Naive thymus-derived CD4-positive, alpha-beta T cell (primary cell): ENCODE measurements at places on chromosomes 16 and 17.

- peak; percentile 82 for DNase-seq
Observed at GRCh38 chr17:7023576-7024401, 939 bp downstream of the BCL6B start.

- no peak for DNase-seq
Observed at GRCh38 chr17:39772987-39773934, 35.5 kb downstream of the GRB7 start.

GRCh38 chr16:10949424-10949970 lies 5.1 kb downstream of the CLEC16A start:
- peak; percentile 64 for DNase-seq

DNA sequence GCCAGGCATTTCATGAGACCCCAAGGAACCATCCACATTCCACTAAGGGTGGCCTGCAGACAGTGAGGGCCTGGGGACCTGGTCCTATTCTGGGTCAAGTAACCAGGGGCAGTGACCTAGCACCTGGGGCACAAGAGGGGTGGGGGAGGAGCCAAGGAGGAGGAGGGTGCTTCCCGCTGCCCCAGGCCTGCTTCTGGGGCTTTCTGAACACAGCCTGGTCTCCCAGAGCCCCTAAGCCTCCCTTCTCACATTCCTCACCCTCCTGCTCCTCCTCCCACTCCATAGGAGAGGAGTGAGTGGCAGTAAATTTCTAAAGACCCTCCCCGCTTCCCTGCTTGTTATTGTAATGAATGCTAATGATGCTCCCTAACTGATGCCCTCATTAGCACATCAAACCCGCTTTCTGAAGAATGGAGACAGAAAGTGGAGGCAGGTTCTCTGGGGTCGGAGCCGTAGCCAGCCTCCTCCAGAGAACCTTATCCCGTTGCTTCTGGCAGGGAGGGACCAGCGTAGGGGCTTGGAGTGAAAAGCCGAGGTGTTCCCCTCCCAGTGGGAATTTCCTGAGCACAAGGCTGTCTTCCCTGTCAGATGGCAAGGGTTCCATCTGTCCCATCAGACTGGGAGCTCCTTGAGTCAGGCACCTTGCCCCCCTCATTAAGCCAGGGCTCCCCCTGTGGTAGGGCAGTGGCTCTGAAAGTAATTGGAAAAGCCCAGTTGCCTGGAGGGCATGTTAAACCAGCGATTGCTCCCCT lies 3.7 kb upstream of the SRCIN1 start:
- no peak for DNase-seq

DNA sequence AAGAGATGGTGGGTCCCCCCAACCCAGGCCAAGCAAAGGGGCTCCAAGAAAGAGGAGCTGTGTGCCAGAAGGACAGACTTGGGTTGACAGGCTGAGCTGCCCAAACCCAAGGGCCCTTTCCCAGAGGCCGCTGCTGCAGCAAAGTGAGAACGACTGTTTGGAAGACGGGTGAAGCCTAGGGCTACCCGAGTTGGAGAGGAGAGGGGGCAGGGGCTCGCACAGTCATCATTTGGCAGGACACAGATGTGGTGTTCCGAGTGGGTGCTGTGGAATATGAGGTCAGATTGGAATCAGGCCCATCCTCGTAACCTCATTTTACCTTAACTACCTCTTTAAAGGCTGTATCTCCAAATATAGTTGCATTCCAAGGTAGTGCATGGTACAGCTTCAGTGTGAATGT lies 5.3 kb upstream of the MFAP4 start:
- DNase-seq = no peak

GRCh38 chr17:35554668-35555067 lies 6.0 kb downstream of the SLFN14 start:
- no peak for DNase-seq

- DNase-seq = no peak
Observed at GRCh38 chr16:67169642-67170167, 633 bp upstream of the NOL3 start.

DNA sequence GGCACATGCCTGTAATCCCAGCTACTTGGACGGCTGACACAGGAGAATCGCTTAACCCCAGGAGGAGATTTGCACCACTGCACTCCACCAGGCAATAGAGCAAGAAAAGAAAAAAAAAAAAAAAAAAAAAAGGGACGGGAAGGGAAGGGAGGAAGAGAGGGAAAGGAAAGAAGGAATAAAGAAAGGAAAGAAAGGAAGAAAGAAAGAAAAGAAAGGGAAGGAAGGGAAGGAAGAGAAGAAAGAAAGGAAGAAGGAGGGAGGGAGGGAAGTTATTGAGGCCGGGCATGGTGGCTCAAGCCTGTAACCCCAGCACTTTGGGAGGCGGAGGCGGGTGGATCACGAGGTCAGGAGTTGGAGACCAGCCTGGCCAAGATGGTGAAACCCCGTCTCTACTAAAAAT lies 50.4 kb upstream of the STAC2 start:
- no peak for DNase-seq

- no peak for DNase-seq
Observed at GRCh38 chr16:50967827-50968612, 183.1 kb downstream of the SALL1 start.

GRCh38 chr17:44556166-44556831 lies 985 bp upstream of the FZD2 start:
- no peak for DNase-seq

DNA sequence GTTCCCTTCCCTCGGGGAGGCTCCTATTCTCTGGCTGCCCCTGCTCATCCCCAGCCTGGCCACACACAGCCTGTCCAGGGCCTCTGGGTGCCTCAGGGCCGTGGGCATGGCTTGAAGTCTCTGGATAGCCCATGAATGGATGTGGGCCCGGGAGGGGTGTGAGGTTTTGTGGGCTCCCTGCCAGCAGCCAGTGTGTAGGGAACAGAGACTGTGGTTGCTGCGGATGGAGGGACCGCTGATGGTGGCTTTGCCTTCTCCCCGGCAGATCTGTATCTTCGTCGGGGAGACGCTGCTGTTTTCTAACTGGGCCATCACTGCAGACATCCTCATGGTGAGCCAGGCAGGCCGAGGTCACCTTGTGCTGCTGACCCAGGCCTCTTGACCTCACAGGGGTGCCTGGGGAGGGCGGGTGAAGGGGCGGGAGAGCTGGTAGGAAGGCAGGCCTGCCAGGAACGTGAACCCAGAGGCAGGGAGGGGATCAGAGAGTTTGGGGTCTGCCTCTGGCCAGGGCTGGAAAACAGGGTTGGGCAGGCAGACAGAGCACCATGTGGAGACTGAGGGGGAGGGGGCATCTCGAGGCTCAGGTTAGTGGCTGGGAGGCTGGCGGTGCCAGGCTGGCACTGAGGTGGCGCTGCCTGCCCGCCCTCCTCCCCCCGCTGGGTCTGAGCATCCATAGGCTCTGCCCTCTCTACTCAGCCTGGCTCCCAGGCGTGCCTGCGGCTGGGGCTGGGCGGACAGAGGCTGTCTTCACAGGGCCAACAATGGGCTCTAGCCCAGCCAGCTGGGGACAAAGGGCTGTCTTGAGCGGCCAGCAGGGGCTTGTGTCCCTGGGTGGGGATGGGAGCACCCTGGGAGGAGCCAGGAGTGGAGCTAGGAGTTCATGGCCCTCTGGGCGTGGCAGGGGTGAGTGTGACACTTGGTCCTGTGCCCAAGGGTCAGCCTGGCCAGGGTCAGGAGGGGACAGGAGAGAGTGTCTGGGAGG lies 21.4 kb downstream of the MYBBP1A start:
- no peak for DNase-seq

DNA sequence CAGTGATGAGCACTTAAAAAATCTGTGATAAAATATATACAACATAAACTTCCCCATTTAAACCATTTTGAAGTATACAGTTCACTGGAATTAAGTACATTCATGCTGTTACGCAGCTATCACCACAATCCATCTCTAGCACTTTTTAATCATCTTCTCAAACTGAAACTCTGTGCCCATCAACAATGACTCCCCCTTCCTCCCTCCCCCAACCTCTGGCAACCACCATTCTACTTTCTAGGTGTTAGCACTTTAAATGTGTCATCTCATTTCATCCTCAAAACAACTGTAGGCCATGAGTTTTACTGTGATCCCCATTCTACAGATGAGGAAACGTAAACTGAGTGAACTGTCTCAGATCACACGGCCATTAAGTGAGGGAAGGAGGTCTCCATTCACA lies 13.8 kb upstream of the TMEM98 start:
- no peak for DNase-seq

DNA sequence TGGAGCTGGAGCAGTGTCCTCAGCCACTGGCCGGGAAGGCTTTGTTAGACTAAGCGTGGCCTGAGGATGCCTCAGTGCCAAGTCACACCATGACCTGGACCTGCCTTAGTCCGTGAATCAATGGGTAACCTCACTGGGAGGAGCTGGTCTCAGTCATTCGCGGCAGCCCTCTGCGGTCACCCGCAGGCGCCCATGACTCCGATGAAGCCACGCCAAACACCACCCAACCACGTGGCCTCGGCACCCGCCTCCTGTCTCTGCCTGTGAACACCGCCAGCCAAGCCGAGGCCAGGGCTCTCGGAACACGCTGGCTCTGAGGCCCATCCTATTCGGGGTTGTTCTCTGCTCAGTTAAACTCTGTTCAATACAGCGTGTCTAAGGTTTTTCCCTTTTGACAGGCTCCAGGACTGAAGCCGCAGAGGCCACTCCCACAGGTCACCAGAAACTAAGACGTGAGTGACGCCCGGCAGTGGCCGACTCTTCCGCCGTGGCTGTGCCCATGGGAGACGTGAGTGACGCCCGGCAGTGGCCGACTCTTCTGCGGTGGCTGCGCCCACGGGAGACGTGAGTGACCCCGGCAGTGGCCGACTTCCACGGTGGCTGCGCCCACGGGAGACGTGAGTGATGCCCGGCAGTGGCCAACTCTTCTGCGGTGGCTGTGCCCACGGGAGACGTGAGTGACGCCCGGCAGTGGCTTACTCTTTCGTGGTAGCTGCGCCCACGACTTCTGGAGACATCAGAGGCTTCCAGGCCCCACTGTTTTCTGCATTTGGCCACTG lies 16.8 kb upstream of the PABPN1L start:
- DNase-seq = no peak

DNA sequence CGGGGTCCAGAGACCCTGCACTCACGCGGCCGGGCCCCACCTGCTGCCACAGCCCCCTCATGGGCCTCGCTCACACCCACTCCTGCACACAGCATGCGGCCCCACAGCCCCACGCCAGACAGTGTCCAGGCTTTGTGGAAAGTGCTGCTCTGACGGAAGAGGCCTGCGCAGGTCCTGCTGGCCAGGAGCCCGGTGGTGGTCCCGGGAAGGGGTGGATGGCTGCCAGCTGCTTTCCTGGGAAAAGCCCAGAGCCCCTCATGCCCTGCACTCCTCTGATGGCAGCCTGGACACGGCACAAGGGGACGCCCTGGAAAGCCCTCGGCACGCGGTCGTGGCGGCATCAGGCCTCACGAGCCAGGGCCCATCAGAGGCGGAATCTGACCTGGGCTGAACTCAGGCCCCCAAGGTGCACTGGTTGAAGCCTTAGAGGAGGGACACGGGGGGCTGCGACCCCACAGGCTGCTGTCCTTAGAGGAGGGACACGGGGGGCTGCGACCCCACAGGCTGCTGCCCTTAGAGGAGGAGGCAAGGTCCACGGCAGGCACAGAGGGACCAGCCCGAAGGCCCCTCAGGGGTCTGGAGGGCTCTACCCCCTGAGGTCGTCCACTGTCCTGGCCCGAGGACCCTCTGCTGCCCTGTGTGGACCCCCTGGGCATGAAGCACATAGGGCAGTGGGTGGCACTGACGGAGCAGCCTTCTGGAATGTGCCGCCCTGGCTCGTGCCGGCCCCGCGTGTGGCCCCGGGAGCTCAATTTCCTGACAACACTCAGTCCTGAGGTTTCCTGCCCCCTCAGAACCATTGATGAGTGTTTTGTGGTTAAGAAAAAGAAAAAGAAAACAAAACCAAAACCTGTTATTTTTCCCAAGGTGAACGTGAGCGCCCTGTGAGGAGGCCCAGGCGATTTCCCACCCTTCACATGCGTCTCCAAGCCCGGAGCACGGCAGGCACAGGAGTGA lies 22.1 kb downstream of the SOX8 start:
- no peak for DNase-seq

- no peak for DNase-seq
Observed at GRCh38 chr16:12721841-12722421, 81.8 kb downstream of the CPPED1 start.

DNA sequence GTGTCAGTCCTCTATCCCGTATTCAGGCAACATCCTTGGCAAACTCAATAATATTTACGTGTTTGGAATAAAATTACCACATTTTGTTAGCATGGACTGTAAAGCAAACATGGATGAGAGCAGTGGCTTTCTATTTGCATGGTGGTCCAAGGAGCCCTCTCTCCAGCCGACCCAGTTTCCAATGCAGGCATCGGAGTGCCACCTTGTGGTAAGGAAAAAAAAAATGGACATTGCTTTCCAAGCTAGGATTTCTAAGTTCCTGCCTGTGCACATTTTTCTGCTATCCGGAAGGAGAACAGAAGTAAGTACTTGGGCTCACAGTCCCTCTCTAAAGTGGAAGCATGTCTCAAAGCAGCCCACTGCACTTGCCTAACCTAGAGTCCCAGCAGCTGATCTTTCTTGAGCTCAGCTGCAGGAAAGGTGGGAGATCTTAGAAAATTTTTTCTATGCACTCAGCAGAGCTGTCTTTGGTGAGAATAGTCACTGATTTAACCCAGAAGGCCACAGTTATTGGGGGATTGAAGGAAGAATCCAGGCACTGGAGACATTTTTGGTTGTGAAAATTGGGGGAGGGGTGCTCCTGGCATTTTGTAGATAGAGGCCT lies 46.0 kb upstream of the ERCC4 start:
- DNase-seq = no peak

DNA sequence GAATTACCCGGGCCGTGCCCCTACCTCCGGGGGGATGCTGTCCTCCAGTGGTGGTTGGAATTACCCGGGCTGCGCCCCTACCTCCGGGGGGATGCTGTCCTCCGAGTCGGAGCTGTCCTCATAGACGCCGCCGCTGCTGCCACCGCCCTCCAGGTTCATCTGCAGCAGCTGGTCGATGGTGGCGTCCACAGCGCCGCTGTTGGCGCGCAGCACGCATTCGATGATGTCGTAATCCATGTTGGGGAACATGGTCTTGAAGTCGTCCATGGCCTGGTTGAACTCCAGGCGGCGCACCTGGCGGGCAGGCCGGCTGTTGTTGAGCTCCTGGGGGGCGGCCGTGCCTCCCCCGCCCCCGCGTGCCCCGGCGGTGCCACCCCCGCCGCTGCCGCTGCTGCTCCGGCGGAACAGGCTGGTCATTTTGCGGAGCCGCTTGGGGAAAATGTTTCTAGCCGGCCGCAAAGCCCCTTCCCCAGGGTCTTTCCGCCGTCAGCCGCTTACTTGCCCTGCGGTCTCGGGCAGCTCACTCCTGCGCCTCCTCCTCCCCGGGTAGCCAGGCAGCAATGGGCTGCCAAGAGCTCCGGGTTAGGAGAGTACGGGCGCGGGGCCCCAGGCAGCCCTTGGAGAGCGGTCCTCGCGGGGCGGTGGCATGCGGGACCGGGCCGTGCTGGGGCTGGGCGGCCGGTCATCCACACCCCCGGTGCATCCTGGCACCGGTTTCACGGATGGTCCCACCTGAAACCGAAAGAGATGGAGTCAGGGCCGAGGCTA lies 35.5 kb upstream of the MRPS23 start:
- no peak for DNase-seq
